AG04450 (cell line): ENCODE measurements at places on chromosomes 7 and 10.

GRCh38 chr7:106165337-106165736 is 53.2 kb upstream of the SYPL1 start:
- no peak for DNase-seq

DNA sequence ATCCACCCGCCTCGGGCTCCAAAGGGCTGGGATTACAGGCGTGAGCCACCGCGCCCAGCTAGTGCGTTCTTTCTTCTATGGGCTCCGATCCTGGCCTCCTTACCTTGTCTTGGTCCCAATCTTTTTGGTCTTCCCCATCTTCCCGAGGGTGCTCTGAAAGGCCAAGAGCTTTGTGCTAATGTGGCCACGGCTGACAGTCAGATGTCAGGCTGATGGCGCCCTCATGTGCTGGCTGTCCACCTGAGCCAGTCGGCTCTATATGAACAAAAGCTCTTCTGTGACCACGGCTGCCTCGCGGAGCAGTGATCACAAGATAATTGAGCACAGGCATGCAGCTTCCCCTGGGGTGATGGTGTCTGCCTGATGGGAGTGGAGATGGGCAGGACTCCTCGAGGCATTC is 11.0 kb upstream of the AHCYL2 start:
- DNase-seq: no peak

- DNase-seq: no peak
These were observed 55.2 kb upstream of the EZH2 start for GRCh38 chr7:148939128-148939755.

GRCh38 chr7:129950191-129950932 is 2.4 kb downstream of the UBE2H start:
- no peak for DNase-seq

DNA sequence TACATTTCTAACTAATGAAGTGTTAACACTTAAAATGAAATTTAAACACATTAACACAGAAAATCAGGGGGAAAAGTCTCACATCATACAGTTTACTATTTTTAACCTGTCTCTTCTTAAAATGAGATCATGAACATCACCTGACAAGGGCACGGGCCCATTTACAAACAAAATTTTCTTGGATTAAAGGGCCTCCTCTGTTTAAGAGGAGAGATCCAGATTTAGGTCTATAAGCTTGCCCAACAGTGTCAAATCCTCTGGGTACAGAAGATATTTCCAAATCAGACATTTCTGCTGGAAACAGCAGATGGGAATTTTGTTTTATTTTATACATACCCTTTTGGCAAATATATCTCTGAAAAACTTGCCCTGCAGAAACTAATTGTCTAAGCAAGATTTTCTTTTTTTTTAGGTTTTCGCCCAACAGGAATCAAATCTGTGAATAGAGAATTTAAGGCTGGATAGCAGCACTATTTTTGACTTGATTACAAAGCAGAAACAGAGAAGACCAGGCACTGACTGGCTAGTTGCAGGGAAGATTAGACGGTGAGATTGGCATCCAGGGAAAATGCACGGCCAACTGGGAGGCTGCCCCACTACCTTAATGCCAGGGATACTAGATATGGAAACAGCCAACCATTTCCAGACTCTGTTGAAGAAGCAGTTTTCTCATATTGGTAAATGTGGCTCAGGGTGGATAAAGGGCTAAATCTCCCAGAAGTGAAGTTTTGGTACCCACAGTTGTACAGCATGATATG is 173.4 kb downstream of the LRRN3 start:
- DNase-seq: no peak

GRCh38 chr7:395643-396042 is 105.7 kb downstream of the FOXL3 start:
- DNase-seq: no peak

DNA sequence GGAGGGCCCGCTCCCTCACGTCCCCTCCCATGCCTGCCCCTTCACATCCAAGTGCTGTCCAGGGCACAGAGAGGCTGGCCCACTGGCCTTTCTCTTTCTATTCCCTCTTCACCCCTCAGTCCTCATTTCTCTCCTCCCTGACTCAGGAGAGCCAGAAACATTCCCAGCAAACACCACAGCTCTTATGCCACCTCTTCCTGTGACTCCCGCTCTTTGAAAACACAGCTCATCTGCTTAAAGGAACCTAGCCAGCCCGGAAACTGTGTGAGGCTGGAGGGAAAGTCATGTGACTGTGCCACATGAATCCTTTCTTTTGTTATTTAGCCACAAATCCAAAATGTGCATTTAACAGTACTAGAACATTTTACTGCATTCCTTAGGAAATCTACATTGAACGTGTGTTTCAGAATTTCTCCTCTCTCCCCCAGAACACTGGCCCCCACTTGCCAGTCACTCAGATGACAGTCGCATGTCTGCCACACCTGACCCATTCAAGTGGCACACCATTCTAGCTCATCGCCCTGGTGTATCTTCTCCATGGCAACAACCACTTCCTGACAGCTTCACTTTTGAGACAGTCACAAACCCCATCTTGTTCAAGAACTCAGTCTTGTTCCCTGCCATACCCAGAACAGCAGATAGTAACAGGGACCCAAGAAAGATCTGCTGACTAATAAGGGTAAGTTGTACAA is 42.8 kb downstream of the GRB10 start:
- DNase-seq: no peak

DNA sequence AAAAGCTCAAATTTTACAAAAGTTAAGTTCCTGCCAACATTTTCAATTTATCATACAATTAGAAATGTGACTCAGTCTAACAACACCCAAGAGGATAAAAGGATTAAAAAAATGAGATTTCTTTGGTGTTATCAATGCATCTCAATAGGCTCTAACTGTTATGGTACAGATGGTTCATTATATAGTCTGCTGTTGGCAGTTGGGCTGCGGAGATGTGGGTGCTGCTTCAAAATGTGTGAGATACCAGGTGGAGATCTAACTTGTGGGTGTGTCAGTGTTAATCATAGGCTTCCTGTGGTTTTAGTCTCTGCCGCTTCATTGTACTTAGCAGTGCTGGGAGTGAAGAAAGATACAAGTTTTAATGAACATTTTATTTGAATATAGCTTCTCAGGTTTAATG is 231.2 kb downstream of the EXOC4 start:
- DNase-seq: no peak

- DNase-seq: no peak
These were observed 82.9 kb upstream of the STRIP2 start for GRCh38 chr7:129351320-129351719.

- DNase-seq: no peak
These were observed 283.3 kb downstream of the PPP1R3A start for GRCh38 chr7:113635492-113635891.

DNA sequence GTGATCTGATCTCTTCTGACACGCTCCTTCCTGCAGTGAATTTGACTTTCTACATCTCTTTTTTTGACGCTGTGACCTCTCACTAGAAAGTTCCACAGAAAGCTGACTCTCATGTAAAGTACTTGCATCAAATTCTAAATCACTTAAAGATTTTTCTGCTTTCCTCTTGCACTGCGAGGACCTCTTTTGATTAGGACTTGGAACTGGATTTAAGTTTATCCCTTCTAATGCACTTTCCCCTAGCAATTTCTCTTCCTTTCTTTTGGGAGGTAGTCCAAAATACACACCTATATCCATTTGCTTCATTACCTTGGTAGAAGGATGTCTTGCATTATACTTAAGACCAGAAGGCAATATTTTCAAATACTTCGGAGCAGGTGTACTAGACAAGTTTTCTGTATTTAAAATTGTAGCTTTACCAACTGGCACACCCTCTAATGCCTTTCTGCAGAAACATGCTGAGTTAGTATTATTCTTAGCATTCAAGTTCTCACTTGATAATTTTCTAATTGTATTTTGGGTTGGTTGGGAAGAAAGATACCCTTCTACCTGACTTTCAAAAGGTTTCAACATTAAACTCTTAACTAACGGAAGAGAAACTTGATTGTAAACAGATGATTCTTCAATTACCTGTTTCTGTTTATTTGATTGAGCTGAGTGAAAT is 4.6 kb downstream of the DCLRE1A start:
- no peak for DNase-seq

DNA sequence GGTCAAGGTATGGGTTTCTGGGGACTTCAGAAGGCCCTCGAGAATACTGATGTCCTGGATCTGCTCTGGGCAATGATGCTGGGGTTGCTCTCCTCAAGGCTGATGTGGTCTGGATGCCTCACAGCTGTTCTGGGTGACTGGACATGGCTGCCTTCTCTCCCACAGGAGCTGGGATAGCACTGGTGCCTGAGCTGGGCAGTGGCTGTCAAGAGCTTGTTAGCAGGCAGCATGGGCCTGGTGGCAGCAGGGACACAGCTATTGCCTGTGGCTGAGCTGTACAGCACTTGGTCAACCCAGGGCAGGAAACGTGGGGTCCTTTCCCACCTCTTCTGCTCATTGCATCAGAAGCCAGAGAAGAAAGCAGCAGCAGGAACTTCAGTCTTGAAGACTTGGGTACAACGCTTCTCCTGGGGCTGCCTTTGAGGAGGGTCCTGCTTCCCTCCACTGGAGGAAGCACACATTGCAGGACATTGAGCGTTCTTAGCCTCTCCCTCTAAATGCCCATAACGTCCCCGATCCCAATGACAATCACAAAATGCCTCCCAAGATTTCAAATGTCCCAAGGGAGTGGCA is 13.0 kb downstream of the ADCYAP1R1 start:
- DNase-seq: no peak

- DNase-seq: no peak
These were observed 5.8 kb upstream of the C1GALT1 start for GRCh38 chr7:7176406-7177043.
